ENCODE measurements at places on chromosomes 13 and 19.

DNA sequence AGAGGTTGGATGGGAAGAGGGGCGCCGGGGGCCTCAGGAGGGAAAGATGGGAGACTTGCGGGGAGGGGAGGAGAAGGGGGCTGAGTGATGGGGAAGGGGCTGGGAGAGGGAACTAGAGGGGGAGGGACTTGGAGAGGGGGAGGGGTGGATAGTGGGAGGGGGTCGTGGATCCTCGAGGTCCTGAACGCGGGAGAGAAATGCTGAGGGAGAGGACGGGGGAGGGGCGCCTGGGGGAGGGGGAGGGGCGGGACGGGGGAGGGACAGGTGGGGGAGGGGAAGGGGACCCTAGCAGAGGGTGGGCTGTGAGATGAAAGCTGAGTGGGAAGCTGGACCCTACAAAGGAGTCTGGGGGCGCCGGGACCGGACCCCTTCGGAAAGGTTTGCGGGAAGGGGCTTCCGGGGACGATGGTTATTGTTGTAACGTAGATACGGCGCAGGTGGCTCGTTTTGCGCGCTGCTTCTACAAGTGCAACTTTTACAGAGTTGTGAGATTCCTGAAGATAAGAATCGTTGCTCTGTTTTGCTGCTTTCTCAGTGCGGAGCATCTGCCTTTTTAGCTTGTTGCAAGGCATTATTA lies 418 bp downstream of the ZNF444 start:
- DNase-seq: no peak

- DNase-seq: no peak
Measured at GRCh38 chr19:41023193-41023592, 32.1 kb downstream of the CYP2B6 start.

DNA sequence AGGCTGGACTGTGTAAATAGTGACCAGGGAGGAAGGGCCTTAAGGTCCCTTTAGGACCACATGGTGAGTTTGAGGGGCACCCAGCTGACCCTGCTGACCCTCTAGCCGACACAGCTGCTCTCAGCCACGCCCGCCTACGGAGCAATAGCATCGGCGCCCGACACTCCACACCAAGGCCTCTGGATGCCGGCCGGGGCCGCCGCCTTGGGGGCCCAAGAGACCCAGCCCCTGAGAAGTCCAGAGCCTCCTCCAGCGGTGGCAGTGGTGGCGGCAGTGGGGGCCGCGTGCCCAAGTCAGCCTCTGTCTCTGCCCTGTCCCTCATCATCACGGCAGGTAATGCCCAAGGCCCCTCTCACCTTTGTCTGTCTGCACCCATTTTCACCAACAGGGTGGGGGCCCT lies 8.6 kb upstream of the PIK3R2 start:
- no peak for DNase-seq

DNA sequence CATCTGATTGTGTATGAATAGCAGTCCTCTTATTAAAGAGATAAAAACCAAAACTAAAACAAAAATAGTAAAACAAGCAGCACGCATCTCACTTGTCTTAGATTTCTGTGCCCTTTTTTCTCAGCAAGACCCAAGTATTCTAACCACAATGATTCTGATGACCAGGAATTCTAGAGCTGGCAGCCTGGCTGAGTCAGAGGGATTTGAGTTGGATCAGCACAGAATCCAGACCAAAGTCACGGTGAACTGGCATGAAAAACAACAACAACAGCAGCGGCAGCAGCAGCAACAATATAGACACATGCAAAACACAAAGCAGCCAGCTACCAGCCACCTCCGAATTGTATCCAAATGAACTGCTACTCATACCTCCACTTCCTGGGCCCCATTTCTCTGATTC lies 360.5 kb downstream of the KCNRG start:
- no peak for DNase-seq

GRCh38 chr13:106241974-106242953 lies 293.2 kb downstream of the EFNB2 start:
- no peak for DNase-seq

DNA sequence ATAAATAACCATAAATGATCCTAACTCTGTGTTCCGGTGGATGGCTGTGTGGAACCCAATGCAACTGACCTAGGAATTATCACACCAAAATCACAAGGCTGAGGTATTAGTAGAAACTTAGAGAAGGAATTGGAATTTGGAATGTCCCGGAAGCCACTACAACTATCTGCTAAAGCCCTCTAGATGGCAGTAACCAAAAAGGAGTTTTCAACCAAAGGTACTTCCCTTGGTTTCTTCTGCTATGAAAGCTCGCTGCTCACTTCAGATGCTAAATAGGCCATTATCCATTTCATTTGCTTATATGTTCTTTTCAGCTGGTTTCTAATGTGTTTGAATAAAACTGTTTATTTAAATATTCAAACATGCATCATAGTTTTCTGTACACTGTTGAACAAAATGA lies 1589.1 kb upstream of the SPRY2 start:
- DNase-seq: no peak

DNA sequence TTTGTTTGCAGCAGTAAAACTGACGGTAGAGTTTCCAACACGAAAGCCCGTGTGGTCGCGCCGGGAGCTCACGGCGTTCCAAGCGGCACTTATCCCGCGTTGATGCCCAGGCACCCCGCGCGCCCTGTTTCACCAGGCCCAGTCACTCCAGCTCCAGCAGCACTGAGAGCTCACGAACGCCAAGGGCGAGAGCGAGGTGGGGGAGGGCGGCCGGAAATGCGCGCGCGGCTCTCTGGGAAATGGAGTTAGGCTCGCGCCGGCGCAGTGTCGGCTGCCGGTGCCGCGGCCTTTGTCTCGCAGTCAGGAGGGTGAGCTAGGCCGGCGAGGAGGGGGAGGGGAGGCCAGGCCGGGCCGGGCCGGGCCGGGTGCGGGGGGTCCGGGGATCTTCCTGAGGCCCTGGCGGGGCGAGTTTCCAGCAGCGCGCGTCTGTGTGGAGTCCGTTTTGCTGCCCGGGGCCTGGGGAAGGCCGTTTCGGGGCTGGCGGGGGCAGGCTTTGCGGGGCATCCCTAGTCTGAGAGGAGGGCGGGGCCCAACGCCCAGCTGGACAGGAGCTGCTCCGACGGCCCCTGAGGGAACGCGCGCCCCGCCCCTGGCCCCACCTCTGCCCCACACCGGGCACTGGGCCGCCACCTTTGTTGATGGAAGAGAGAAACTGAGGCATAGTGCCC lies at the start of gene ZNF135:
Gene ZNF135 (plus strand): TSS at position 280 of the 668 bp plus-strand sequence. CDS start 721 bp downstream, outside the sequence.
- peak; percentile 90 for DNase-seq

- no peak for DNase-seq
Measured at GRCh38 chr13:94454906-94455305, 24.6 kb downstream of the DCT start.

Measured in ascending aorta (tissue), 2 donors.